Fibroblast of skin of left quadriceps (primary cell): ENCODE measurements at places on chromosomes 11 and 22.
A peak's percentile ranks its signal among the peaks of the same experiment; 100 is the strongest.

- DNase-seq = no peak
These were observed 844 bp downstream of the APOL6 start for GRCh38 chr22:35649026-35649553.

- DNase-seq = no peak
These were observed 5.0 kb downstream of the ARHGAP42 start for GRCh38 chr11:100691896-100692653.

GRCh38 chr11:93487032-93487483 lies 56.1 kb downstream of the SMCO4 start:
- DNase-seq = no peak

- peak; percentile 35 for DNase-seq
These were observed 3.9 kb upstream of the SCN2B start for GRCh38 chr11:118180300-118180703.

GRCh38 chr11:17384002-17384511 lies 4.4 kb downstream of the KCNJ11 start:
- DNase-seq = peak; percentile 61

DNA sequence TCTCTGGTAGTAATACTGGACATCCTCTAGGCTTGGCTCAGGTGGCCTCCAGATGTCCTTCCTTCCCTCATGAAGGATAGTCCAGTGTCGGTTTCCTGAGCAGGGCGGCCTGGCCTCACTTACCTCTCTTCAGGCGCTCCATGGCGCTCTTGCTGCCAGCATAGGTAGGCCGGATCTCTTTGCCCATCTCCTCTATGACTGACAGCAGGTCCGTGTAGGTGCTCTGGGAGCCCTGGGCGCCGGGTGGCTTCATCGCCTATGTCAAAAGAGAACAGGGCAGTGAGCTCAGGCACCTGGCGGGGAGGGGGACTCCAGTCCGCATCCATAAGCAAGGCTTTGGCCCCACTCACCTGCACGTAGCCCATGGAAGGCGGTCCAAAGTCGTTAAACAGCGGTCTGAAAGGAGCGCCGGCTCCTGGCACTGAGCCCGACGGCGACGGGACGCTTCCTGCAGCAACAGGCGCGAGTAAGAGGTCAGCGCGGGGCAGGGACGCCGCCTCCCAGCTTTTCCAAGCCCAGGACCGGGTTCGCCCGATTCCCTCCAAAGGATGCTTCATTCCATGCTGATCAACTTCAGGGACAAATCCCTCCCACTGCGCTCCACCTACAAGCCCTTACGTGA lies 609 bp downstream of the CDK2AP2 start:
- no peak for DNase-seq

GRCh38 chr11:19777377-19778102 lies 64.9 kb downstream of the NAV2 start:
- DNase-seq = peak; percentile 31

- no peak for DNase-seq
These were observed 4.8 kb upstream of the CASTOR1 start for GRCh38 chr22:30294066-30294465.
